ENCODE measurements at places on chromosomes 2 and 18.

GRCh38 chr2:70010576-70011111, 49.2 kb upstream of the ASPRV1 start:
- DNase-seq: no peak

GRCh38 chr2:45943219-45944044, 292.0 kb downstream of the PRKCE start:
- DNase-seq: no peak

GRCh38 chr2:239935789-239936758, 89.1 kb downstream of the NDUFA10 start:
- DNase-seq: no peak

DNA sequence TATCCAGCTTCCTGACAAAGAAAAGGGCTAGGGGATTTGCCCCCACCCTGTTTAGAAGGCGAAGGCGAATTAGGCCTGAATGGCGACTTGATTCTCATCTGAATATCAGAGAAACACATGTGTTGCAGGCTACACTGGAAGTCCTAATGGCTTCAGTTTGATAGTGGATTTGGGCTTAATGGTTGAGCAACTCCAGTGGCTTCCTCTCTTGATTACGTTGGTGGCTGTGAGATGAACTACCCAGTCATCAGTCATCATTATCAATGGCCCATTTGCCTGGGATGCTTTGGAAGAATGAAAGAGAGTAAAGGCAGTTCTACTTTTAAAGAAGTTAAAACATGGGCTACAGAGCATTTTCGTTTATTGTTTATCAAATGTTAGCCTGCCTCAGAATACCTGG, 60.9 kb upstream of the IL1R1 start:
- DNase-seq: no peak

- DNase-seq: no peak
Measured at GRCh38 chr18:10022365-10022764, 108.5 kb downstream of the VAPA start.

GRCh38 chr18:50405582-50406271, 30.9 kb downstream of the SKA1 start:
- no peak for DNase-seq

- DNase-seq: no peak
Measured at GRCh38 chr2:235591921-235592320, 98.1 kb downstream of the AGAP1 start.

GRCh38 chr2:59583173-59583765, 970.2 kb downstream of the BCL11A start:
- no peak for DNase-seq

- DNase-seq: no peak
Measured at GRCh38 chr2:61419129-61419528, 51.8 kb downstream of the USP34 start.

- DNase-seq: peak; percentile 55
Measured at GRCh38 chr18:13269521-13270011, 51.0 kb downstream of the LDLRAD4 start.

DNA sequence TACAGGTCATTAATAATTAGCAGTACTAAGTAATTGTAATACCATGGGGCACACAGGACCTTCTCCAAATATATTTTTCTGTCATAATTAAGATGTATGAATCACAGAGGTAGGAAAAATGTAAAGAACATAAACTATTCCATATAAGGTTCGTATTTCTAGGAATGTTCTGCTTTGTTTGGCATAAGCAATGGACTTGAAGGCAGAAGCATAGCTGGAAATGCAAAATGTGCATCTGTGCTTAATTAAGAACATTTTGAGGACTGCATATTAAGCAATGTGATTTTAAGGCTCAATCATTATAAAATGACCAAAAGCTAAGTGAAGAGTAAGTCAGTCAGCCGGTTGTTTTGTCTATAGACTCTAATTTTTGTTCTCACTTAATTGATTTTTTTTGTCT, 123.2 kb downstream of the RBM43 start:
- no peak for DNase-seq

DNA sequence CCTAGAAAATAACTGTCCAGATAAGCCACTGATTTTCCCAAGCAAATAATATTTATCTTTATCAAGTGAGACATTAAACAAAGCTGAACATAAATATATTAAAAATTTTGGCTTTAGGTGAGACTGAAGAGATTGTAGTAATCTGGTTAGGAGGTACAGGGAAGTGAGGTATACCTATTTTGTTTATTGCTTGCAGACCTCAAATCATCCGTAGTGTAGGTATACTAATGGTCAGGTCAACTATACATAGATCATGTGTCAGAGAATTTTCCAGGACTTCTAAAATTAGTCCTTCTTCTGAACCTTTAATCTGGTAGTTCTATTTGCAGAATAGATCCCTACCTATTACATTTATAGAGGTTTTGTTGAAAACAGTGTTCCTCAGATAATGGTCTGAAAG, 41.5 kb downstream of the SP140 start:
- DNase-seq: no peak

DNA sequence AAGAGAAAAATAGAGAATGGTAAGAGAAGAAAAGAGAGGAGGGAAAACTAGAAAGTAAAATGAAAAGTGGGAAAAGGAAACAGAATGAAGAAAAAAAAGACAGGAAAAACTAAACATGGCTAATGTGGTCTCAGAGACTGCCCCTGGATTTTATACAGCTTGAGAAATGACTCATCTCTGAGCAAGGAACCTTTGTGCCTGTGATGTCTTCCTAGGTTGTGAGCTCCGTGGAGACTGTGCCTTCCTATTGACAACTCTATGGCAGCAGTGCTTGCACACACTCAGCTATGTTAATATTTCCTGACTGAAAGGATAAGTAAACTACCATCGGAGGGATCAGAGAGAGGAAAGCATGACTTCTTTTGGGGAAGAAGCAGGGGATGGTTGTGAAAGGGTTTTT, 203.8 kb downstream of the RDH14 start:
- DNase-seq: no peak

DNA sequence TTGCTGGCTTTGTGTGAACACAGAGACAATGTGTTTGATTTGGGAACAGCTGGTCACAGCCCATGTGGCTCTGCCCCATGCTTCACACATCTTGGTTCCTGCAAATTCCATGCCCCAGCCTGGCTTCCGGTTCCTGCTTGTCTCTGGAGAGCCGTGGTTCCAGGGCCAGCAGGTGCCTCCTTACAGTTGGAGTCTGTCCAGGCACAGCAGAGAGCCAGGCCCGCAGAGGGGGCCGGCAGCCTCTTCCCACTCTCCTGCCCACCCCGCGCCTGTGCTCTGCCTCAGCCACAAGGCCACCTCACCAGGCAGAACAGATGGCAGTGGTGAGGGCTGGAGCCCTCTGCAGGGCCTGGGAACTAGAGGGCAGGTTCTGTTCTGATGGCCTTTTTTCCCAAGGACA, 81.5 kb downstream of the LDLRAD4 start:
- DNase-seq: no peak

- DNase-seq: no peak
Measured at GRCh38 chr18:40469316-40469715, 1485.7 kb upstream of the PIK3C3 start.

GRCh38 chr2:223644136-223644535, 42.0 kb upstream of the SCG2 start:
- DNase-seq: no peak

DNA sequence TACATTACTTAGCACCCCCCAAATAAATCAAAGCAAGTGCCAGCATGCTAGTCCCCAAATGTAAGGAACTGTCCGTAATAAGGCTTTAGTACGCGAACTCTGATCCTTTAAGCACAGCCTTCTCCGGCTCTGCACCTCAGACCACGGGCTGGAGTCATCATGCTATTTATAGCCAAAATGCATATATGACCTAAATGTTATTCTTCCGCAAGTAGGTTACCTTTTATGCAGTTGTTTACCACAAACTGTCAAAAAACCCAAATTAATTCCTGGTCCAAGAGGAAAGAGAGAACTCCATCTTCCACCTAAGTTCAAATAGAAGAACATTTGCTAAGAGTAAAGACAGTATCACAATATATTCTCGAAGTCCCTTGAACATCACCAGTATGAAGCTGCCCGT, 42.7 kb downstream of the ZNF516 start:
- DNase-seq: no peak

DNA sequence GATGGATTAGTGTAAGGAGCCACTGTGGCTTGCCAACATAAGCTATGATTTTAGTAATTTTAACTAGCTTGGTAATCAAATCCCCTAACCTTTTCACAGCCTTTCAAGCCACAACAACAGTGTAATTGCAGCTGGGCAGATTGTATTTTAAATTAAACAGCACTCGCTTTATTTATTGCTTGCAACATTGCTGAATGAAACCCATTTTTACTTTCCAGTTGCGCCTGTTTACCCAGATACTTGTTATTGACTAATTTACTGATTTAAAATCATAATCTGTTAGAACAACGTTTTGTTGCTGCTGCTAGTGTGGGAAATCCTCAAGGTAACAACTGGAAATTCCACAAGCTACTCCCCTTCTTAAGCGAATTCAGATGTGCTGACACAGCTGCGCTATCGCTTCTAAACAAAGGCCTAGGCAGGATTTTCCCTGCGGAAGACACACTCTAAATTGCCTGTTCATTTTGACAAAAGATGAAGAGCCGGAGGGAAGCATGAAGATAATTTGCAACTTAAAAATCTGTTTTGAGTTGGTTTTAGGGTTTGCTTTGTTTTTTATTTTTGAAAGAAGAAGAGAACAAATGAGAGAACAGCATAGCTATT, 283.9 kb downstream of the ALPK2 start:
- DNase-seq: no peak

- DNase-seq: no peak
Measured at GRCh38 chr18:58231930-58232329, 187.9 kb downstream of the NEDD4L start.

DNA sequence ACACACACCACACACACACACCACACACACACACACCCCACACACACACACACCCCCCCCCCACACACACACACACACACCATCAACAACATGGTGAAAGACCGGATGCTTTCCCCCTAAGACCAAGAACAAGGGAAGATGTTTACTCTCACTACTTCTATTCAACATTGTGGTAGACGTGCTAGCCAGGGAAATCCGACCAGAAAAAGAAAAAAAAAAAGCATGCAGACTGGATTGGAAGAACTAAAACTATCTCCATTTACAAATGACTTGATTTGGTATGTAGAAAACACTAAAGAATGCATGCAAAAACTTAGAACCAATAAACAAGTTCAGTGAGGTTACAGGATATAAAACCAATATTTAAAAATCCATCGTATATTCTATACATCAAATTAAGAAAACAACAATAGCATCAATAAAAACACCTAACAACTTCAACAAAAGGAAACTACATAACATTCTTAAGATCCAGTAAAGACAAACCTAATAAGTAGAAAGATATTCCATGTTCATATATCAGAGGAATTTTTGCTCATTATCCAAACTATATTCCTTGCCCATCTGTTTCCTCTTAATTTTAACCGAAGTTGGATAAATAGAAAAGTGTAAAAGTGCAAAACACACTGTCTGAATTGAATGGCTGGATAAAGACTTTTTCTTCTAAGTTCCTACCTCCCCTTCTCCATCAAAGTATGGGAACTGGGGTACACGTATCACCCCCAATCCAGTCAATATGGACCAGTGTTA, 51.5 kb upstream of the RNU4ATAC start:
- no peak for DNase-seq

- no peak for DNase-seq
Measured at GRCh38 chr2:236888794-236889780, 196.6 kb upstream of the COPS8 start.
